ENCODE measurements at places on chromosomes 1 and 21.

DNA sequence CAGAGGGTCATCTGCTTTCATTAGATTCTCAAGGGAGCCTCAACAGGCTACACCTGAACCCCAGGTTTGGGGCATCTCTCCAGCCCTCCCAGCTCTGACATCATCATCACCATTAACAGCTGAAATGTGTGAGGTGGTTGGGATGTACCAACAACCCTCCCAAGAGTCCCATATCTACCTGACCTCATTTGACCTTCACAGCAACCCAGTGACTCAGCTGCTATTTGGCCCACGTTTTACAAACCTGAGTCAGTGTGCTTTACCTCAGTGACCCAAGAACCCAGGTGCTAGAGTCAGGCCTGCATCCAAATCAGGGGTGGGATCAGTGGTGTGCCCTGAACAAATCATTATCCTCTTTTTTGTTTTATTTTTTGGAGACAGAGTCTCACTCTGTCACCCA, 53.3 kb upstream of the TINAGL1 start:
- DNase-seq, result no peak

- no peak for DNase-seq
These were observed 16.4 kb downstream of the HTR1D start for GRCh38 chr1:23200883-23201282.

GRCh38 chr21:36744560-36745231, 45.8 kb downstream of the SIM2 start:
- peak; percentile 28 for DNase-seq

DNA sequence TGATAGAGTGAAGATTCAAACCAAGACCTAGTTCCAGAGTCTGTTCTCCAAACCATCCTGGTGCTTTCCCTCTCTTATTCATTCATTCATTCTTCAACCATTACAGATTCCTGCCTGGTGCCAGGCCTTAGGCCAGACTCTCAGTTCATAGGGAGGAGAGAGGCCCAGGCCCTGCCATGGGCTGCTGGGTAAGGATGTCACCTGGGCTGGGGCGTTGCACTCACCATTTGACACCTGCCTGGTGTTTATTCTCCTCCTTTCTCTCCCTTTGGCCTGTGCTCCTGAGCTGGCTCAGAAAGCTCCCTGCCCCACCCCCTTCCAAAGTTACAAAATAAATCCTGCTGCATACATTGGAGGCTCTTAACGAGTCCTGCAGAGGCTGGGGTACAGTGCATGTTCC, 549.8 kb downstream of the MATN1 start:
- no peak for DNase-seq

- DNase-seq, result no peak
These were observed 51.3 kb upstream of the GFI1 start for GRCh38 chr1:92538048-92538412.

DNA sequence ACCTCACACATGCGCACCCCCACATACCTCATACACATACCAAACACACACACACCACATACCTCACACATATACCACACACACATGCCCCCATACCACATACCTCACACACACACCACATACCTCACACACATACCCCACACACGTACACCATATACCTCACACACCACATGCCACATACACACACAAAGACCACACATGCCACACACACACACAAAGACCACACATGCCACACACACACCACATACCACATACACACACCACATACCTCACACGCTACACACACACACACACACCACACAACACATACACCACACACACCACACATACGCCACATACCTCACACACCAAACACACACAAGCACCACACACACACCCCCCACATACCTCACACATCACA, 30.0 kb downstream of the HIVEP3 start:
- DNase-seq, result no peak

DNA sequence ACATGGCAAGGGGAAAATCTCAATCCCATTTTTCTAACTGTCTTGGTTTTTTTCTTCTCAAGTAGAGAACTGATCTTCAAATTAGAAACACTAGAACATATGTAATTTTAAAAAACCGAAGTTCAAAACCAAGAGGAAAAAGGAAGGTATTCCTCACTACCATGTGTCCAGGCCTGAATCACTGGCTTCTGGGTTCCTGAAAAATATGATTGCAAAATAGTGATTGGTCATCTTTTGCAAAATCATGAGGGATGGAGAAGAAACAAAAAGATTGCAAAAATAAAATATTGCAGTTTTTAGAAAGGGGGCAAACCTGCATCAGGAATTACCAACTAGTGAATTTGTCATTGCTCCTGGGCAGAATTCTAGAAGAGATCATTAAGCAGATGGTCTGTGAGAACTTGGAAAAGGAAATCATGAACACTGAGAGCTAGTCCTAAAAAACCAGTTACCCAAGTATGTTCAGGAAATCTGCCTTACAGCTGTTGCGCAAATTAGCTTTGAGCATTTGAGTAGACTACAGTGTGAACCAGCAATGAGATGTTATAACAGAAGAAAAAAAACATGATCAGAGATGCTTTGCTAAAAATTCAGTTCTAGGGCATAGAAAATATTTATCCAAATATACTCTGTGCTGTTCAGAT, 49.4 kb downstream of the SPATA46 start:
- no peak for DNase-seq

DNA sequence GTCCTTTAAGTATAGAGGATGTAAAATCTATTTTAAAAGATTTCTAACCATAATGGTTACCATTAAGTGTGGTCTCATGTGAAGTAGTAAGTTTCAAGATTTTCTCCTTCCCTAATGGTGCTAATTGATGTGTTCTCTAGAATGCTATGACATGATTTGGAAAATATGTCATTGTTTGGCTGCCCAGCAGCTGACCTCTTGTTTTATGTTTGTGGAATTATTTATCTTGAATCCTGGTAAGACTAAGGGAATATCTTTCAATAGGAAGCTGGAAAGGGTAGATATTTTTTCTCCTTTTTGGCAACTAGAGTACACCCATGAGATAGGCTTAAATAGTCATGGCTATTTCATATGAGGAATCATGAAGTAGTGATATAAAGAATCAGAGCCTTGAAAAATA, 139.8 kb upstream of the CHODL start:
- DNase-seq, result no peak

GRCh38 chr1:186618401-186619170, 61.6 kb downstream of the PTGS2 start:
- peak; percentile 45 for DNase-seq

DNA sequence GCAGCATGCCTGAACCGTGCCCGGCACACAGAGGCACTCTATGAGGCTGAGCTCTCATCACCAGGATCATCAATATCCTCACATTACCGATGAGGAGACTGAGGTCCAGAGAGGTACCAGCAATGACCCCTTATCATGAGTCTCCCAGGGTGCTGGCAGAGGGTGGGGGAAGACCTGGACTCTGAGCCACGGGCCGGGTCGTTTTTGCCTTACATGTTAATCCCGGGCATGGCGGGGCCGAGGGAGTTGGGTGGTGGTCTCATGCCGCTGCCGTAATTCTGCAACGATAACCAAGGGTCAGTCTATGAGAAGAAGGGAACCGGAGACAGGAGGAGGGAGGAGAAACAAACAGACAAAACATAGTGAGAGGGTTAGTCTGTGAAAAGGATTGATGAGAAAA, 43.1 kb downstream of the MRPL37 start:
- no peak for DNase-seq

DNA sequence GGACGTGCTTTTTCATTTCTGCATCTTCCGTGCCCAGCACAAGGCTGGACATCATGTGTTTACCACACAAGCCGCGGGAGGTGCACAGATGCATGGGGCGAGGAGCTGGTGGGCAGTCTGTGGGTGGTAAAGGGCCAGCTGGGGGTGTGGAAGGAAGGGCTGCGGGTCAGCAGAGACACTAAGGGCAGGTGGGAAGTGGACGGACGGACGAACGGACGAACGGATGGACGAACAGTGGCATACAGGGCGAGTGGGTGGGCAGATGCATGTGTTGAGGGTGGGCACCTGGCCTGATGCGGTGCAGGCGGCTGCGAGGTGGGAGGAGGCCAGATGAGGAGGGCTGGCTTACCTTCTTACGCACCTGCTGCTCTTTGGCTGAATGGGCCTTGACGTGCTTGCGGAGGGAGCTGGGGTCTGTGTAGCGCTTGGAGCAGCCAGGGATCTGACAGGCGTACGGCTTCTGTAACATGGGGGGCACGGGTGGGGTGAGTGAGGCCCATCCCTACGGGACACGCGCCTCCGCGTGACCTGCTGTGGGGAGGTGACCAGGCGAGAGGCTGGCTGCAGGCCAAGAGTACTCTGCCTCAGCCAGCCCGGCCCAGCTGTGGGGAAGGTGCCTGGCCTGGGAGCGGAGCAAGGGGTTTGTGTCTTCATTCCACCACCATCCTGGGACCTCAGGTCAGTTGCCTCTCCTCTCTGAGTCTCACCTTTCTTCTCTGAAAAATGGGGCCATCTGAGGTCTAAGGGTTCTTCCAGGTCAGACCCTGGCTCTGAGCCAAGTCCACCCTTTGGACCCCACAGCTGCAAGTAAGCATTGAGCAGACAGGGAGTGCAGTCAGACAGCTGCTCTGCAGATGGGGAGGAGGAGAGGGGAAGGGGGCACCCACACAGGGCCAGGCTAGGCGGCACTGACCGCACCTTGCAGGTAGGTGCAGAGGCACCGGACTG, 65.5 kb downstream of the DMRTB1 start:
- DNase-seq, result peak; percentile 64

- DNase-seq, result peak; percentile 77
These were observed 63.4 kb downstream of the OPTC start for GRCh38 chr1:203557390-203557789.

DNA sequence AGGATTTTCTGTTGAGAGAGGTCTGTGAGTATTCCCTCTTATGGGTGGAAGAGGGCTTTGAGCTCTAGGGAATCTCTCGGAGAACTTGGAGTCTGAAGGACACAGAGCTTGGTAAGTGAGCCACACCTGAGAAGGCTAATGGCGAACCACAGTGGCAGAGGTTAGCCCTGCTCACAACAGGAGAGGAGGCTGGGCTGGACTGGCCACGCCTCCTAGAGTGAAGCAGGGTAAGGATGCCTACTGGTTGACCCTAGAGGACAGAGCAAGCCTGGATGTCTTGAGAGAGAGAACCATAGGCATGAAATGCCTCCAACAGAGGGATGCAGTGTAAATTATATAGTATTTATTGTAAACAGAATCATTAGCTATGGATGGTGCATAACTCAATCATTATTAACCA, 232.6 kb downstream of the PCP4 start:
- DNase-seq, result no peak

DNA sequence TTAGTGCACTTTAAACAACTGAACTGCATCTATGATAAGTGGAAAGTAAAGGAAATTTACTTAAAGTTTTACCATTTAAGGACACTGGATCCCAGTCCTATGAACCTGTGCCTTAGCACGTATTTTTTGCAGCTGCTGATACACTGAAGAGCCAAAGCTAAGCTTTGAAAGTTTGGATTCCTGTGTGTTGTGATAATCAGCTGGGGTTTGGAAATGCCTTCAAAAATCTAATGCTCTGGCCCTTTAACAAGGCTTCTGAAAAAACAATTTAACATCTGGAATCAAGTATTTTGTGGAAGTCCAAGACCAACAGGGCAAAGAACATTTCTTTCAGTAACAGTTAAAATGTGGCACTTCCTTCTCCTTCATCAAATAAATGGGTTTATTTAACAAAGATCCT, 51.8 kb downstream of the DDAH1 start:
- no peak for DNase-seq

DNA sequence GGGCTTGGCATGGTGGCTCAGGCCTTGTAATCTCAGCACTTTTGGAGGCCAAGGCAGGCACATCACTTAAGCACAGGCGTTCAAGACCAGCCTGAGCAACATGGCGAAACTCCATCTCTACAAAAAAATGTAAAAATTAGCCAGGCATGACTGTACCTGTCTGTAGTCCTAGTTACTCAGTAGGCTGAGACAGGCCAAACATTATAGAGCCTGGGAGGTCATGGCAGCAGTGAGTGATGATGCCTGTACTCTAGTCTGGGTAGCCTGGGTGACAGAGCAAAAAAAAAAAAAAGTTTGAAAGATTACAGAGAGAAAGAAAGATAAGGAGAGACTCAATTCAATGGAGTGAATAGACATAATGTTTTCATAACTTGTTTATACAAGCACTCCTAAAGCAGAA, 556.5 kb upstream of the BRINP3 start:
- DNase-seq, result no peak

DNA sequence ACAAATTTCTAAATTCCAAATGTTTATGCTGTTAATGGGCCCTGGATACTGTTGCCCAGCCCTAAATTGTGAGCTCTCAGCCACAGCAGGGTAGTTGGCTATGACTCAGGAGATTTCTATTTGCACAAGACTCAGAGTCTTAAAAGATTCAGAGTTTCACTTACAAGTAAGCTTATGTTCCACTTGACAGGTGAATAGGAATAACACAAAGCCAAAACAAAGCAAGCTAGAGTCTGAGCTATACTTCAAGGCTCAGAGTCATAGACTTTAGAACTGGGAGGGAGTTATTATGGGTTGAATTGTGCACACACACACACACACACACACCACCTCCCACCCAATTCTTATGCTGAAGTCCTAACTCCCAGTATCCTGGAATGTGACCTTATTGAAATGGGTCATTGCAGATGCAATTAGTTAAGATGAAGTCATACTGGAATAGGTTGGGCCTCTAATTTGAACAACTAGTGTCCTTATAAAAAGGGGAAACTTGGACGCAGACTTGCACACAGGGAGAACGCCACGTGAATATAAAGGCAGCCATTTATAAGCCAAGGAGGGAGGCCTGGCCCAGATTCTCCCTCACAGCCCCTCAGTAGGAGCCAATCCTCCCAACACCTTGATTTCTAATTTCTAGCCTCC, 30.2 kb downstream of the PRDX6 start:
- no peak for DNase-seq

DNA sequence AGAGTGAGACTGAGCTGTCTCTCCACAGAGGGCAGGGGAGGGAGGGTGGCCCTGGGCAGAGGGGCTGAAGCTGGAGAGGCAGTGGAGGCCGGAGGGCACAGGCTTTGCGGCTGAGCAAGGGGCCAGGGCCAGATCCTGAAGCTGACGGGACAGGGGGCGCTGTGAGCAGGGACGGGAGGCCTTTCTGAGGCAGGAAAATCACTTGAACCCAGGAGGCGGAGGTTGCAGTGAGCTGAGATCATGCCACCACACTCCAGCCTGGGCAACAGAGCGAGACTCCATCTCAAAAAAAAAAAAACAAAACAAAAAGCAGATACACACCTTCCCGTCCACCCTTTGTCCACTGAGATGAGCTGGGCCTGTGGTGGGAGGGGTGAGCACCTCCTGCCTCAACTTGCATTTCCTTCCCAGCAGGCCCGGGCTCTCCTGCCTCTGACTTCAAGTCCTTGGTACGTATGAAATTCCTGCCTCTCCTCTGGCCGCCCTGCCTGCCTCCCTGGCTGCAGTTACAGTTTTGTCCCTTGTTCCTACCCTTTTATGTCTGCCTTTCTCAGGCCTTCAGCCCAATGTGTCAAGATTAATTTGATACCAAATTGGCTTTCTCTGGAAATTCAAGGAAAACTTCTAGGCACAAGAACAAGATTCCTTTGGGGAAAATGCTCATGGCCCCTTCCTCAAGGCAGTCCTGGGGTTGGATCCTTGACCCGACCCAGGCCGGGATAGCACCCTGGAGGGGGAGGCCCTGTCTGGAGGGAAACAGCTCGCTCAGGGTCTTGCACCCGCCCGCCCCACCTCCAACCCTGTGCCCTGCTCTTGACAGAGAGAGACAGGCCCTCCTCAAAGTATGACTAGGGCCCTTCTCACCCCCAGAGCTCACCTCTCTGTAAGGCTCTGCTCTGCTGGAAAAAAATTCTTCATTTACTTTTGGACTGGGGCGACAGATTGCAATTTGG, 11.2 kb upstream of the ADAMTSL4 start:
- peak; percentile 18 for DNase-seq
